ENCODE measurements at places on chromosomes 4 and X.

GRCh38 chrX:39017077-39017476 lies 215.8 kb downstream of the MID1IP1 start:
- no peak for DNase-seq

GRCh38 chr4:16136311-16136710 lies 52.5 kb upstream of the PROM1 start:
- DNase-seq = no peak

DNA sequence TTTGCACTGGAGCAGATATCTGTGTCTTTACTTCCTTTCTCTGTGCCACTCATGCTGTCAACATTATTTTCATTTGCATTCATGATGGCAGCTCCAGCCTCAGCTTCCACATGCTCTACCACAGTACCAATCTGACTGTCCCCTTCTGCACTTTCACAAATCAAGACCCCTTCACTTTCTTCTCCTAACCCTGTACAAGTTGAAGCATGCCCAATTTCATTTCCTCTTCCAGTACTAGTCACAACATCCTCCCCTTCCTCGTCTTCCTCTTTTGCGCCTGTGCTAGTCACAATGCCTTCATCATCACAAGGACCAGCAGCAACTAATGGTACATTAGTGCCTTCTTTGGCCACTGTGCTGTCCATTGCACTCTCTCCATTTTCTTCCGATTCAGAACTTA lies 26.5 kb downstream of the BOD1L1 start:
- no peak for DNase-seq

DNA sequence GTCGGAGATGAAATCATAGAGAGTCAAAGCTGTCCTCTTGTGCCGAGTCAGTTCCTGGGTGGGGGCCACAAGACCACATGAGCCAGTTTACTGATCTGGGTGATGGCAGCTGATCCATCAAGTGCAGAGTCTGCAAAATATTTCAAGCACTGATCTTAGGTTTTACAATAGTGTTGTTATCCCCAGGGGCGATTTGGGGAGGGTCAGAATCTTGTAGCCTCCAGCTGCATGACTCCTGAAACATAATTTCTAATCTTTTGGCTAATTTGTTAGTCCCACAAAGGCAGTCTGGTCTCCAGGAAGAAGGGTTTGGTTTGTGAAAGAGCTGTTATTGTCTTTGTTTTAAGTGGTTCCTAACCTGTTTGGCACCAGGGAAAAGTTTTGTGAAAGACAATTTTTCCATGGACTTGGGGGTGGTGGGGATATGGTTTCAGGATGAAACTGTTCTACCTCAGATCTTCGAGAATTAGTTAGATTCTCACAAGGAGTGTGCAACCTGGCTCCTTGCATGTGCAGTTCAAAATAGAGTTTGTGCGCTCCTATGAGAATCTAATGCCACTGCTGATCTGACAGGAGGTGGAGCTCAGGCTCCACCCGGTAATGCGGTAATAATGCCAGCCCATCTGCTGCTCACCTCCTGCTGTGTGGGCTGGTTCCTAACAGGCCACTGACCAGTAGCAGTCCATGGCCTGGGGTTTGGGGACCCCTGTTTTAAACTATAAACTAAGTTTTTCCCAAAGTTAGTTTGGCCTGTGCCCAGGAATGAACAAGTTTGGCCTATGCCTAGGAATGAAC lies 29.2 kb downstream of the METAP1 start:
- DNase-seq = no peak

- no peak for DNase-seq
These were observed 148.9 kb upstream of the EPHA5 start for GRCh38 chr4:65819192-65819591.

DNA sequence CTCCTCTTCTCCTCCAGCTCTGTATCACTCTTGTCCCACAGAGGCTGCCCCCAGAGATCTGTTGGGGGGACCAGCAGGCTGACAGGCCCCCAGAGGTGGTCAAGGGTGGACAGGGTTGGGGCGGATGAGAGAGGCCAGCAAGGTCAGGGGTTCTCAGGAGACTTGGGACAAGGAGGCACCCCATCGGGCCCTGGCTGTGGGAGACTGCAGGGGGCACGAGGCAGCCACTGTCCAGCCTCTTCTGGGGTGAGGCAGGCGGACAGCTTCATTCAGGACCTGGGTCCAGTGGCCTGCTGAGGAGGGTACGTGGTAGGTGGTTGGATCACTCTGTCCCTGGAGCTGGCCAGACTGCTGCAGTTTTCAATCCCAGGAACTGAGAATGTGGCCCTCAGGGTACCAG lies 24.6 kb downstream of the ETDB start:
- DNase-seq = no peak

GRCh38 chr4:102629673-102630072 lies 128.5 kb downstream of the NFKB1 start:
- DNase-seq = no peak

DNA sequence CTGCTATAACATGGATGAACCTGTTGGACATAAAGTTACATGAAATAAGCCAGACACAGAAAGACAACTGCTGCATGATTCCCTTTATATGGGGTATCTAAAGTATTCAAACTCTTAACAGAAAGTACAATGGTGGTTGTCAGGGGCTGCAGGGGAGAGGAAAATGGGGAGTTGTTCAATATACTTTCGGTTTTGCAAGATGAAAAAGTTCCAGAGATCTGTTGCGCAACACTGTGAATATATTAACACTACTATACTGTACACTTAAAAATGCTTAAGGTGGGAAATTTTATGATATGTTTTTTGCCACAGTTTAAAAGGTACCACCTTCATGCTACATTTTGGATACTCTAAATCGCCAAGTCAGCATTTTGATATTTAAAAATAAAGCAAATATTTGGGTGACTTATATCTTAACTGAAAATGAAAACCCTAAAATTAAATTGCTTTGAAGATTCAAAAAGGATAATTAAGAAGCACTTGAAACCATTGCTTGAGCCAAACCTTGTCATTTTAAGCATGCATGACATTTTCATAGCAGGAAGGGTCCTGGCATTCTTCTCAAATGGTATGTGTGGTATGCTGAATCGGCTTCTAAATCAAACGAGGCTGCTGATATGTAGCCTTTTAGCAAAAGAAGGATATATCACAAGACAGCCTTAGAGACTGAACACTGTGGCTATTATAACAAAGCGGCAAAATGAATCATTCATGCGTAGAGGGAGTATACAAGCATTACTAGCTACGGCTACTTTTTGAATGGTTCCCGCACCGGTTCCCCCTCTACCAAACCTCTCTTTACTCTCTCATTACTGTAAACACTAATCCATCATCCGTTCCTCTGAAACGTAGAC lies 607.1 kb upstream of the DIPK2B start:
- DNase-seq = no peak

DNA sequence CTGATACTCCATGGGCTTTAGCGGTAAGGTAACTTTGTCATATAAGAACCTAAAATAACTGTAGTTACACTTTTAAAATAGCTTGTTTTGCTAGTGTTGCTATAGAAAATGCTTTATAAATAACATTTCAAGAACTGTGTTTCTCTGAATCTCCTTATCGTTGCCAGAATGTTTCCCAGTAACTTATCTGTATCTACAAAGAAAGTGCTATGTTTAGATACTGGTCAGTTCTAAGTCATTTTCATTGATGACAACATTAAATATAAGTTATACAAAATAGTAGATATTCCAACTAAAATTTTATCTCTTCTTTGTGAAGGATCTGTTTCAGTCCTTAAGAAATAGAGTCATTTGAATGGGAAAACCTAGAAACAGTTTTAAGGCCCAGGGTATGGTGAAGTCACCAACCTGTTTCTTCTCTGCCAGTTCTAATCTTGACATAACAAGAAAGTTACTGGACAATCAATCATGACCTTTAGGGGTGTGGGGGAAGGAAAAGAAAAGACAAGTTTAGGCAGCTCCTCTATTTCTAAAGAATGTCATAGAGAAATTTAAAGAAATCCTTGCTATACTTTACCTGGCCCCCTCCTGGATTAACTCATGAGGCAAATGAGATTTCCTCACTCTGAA lies 425.9 kb downstream of the RPA4 start:
- DNase-seq = no peak

DNA sequence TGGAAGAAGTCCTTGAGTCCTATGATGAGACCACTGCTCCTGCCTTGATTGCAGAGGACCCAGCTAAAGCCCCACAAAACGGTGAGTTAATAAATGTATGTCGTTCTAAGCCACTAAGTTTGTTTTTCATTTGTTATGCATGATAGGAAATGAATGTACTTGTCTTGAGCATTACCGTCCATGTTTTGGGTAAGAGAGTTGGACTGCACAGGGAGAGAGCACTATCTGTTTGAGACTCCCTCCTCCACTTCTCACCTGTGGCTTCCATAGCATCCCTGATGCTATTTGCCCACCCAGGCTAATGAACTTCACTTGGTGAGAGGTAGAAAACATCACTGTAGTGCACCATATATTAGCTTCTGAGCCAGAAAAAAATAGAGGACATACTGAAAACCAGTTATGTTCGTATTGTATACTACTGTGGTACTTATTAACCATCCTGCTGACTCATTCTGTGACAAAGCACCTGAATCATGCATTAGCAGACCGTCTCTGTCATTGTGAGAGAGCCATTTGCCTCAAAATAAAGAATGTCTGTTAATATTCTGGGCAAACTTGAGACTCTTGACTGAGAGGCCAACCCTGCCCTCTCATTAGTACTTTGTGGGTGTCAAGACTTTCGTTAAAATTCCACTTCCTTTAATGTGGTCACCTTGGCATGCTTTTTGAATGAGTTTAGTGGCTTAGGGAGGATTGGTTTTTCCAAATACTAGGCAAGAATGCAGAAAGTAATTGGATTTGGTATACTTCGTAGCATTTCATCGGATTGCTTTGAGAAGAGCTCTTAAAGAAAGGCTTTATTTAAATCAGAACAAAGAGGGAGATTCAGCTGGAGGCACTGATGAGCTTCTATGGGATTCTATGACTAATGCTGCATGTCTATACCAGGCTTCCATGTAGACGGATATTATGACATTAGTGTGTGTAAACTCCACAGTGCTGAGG lies 99.3 kb upstream of the GRPR start:
- no peak for DNase-seq

GRCh38 chrX:630612-631496 lies at the start of gene SHOX:
Gene SHOX, plus strand, starts transcription at chrX:630791. Its CDS starts 107 bp downstream, at chrX:630898.
- DNase-seq = no peak

DNA sequence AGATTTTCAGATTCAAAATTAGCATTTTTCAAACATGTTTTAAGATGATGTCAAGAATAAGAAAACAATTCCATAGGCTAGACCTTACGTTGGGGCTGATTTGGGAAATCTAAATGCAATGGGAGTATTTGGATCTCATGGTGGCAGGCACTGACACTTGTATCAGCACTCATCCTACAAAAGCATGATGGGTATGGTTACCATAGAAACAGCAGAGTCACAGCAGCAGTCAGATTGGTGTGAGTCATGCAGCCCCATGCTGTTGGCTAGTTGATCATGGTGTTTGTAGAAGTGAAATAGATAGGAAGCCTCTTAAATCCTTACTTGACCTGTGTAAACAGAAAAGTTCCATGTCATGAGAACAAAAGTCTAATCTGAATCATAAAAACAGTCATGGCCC lies 1637.3 kb upstream of the PABPC4L start:
- no peak for DNase-seq

- no peak for DNase-seq
These were observed 31.1 kb upstream of the PDLIM3 start for GRCh38 chr4:185566425-185566824.

DNA sequence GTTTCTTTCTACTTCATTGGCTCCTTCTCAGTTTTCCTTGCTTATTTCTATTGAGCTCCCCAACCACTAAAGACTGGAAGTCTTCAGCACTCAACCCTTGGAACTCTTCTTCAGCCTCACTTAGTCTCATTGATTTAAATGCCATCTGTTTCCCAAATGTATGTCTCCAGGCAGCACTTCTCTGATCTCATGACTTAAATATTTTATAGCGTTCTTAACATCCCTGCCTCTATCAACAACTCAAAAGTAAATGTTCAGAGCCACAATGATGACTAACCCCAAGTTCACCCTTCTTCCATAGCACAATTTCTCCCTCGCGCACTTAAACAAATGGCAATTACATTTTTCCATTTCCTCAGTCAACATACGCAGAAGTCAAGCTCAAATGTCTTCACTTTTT lies 1393.3 kb downstream of the ARAP2 start:
- DNase-seq = no peak

DNA sequence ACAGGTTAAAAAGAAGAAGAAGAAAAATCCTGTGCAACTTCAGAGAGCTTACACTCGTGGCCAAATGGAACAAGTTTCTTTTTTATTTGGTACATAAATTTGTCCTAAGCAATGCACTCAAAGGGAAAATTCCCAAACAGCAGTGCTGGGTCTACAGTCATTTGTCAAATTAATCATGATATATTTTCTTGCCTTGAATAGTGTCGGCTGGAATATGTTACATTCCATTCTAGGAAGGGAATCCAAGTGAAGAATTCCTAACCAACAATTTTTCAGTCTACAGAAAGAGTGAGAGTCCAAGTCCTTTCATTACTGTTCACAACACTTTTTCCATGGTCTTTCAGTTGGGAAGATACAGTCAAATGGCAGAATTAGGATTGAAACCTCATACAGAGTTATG lies 63.9 kb downstream of the HAND2 start:
- no peak for DNase-seq

DNA sequence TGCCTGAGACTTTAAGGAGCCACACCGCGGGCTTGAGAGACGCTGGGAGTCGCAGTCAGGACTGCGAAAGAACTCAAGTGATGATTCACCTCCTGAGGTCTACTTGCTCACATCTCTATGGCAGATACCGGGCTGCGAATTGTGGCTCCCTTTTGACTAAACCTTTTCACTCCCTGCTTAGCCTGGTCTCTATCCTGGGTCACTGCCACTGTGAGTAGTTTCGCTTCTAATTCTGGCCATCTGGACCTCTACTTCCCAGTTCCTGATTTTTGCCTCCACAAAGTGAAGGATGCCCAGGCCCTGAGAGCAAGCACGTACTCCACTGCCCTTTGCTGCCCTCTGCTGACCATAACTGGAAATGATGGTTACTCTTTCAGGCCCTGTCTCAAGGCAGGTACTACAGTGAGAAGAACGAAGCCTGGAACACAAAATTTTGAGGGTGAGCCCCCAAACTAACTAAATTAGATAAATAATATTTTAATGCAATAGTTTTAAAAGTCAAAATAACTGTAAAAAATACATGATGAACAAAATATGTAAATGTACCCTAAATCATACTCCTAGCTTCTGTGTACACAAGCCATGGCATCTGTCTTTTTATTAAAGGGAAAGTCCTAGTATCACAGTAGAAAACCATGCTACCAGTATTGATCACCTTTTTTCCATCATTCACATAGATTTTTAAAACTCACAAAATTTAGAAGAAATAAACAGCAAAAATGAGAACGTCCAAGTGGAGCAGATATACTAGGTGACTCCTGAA lies 16.7 kb downstream of the MAD2L1 start:
- DNase-seq = peak; percentile 25
